ENCODE measurements at places on chromosomes 3 and 15.
A peak's percentile ranks its signal among the peaks of the same experiment; 100 is the strongest.

DNA sequence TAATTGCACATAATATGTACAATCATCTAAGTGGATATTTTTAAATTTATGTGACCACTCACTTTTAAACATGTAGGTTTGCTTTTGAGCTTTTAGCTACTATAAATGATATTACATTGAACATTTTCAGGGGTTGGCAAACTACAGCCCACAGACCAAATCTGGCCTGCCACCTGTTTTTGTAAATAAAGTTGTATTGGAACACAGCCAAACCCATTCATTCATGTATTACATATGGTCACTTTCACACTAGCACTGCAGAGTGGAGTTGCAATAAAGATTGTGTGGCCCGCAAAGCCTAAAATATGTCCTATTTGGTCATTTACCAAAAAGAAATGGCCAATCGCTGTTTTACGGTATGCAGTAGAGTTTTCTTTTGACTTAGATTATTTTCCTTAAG lies 21.2 kb downstream of the CMTM7 start:
- no peak for DNase-seq

DNA sequence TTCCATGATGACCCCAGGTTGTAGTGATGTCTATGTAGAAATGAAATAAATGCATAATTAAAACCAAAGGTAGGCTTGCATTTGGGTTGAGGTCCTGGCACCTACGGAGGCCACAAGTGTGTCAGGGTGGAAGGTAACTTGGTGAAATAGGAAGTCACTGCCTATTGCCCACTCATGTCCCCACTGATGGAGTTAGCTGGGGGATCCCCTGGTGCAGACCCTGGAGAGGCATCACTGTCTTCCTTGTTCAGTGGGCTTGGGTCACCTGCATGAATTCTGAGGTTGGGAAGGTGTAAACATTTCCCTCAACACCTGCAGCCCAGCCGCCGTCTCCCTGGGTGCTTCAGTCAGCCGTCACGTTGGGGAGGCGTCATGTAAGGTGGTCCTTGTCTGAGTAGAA lies 97.1 kb downstream of the APBA2 start:
- no peak for DNase-seq

- no peak for DNase-seq
Observed at GRCh38 chr3:126345641-126346460, 11.4 kb downstream of the KLF15 start.

DNA sequence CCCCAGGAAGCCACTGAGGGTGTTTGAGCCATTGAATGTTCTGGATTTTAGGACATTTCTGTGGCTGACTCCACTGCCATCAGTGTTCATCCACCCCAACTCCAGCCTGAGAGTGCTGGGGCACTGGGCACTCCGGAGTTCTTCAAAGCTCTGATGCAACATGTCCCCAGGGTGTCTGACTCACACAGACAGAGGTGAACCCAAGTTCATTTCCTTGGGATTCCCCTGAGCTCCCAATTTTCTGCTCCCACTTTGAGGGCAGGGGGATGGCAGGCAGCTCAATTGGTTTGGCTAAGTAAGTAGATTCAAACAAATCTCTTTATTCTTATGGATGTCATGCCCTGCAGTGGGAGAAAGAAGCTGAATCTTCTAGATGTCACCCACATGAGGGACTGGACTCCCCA lies 2.2 kb downstream of the STRA6 start:
- DNase-seq, result no peak

DNA sequence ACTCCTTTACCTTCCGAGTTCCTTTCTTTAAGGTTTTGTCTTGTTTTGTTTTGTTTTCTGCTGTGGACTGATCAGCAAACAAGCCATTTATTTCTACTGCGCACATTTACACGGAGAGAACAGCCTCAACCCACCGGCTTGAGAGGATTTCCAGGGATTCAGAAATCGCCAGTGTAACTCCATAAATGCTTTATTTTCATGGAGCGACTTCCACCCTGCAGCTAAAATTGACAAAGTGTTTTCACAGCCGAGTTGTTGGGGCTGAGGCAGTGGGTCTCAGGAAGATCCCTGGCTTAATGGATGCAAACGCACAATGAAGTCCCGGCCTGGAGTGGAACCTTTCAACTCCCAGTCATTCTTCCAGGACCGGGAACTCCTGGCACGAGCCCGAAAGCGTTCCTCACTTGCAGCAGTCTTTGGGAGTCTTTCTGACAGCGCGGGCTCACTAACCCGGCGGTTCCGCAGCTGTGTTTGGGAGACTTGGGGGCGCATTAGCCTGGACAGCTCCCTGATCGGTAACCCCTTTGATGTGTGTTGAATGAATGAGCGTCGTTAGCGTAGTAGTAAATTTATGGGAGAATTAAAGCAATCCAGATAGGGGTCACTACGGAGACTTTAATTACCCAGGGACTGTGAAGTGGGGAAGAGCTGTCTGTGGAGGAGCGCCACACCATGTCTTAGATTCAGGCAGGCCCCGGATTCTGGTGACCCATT lies 785 bp upstream of the MYRIP start:
- DNase-seq, result no peak

GRCh38 chr15:100596792-100597191 lies 5.2 kb downstream of the LINS1 start:
- DNase-seq, result peak; percentile 89

- no peak for DNase-seq
Observed at GRCh38 chr3:46708401-46709156, 7.4 kb downstream of the TMIE start.

GRCh38 chr3:16484984-16485383 lies 28.5 kb downstream of the RFTN1 start:
- DNase-seq, result no peak

DNA sequence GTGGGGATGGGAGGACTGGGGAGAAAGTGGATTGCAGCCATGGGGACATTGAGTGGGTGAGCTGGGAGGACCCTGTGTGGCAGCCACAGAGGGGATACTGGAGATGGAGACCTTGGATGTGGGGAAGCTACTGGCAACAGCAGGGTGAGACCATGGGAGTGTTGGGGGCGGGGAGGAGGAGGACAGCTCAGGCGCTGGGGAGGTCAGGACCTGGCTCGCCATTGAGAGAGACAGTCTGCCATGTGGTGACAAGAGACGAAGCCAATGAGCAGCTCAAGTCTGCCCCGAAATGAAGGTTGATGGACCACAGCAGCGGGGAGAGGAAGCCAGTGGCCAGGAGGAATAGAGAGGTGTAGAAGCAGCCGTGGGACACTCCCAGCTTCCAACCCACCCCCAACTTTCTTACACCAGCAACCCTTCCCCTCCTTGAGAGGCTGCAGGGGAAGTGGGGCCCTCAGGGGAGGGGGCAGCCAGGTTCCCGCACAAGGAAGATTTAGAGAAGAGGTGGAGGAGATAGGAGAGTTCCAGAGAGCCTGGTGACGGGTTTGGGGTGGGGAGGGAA lies 118.1 kb downstream of the ASB7 start:
- DNase-seq, result no peak

- DNase-seq, result no peak
Observed at GRCh38 chr3:127151251-127151564, 41.7 kb upstream of the PRR23E start.

DNA sequence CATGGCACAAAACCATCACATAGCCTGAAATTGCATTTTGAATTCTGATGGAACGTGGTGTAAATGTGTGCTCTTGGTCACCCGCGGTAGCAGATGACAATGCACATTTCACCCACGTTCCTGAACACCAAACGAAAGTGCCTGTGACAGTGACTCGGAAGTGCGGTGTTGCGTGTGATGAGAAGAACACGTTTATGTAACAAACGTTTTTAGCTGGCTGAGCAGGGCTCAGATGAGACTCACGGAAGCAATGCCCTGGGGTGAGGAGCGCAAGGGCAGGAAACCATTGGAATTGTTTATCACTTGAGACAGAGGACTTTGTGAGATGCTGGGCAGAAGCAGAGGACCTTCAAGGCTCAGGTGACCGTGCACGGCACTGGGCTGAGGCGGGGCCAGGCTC lies 449.2 kb upstream of the CFAP20DC start:
- no peak for DNase-seq

GRCh38 chr3:138845771-138846173 lies 11.0 kb upstream of the PIK3CB start:
- no peak for DNase-seq

DNA sequence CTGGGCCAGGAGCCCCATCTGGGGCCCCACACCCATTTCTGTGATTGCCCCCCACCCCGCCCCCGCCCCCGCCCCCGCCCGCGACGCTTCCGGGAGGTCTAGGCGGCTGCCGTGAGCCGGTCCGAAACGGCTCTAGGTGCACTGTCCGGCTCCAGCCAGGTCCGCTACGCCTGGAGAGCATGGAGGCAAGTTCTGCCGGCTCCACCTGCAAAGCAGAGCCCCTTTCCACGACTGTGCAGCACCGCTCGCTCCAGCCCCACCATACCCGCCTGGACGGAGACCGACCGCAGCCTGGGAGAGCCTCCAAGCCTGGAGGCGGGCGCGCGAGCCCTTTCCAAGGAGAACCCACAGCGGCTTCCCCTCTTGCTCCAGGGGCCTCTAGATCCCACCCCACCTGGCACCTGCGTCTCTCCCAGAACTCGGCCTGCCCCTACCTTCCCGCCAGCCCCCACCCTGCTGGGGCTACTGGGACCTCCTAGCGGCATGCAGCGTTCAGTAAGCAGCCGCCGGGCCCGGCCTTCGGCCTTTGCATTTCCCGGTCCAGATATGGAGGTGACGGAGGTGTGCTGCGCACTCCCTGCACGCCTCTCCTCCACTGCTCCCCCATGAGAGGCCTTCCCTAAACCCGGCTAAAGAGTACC lies 66.2 kb downstream of the KLF13 start:
- DNase-seq, result no peak

GRCh38 chr3:17423786-17424536 lies 318.5 kb downstream of the TBC1D5 start:
- DNase-seq, result no peak

DNA sequence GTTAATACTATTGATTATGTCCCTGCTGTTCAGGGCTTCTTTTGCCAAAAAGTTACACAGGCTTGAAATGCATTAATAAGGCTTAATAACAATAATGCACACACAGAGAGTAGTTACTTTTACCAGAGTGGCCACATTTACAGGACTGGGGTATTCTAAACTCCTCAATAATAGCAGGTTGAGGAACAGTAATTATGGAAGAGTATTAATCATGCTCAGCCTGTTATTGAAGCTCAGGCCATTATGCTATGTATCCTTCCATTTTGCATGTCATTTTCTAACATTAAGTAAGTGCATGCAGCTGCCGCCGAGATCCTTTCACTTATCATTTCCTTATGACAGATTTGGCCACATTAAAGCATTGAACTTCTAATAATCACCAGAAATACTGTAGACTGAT lies 5.7 kb downstream of the ARRDC4 start:
- no peak for DNase-seq

DNA sequence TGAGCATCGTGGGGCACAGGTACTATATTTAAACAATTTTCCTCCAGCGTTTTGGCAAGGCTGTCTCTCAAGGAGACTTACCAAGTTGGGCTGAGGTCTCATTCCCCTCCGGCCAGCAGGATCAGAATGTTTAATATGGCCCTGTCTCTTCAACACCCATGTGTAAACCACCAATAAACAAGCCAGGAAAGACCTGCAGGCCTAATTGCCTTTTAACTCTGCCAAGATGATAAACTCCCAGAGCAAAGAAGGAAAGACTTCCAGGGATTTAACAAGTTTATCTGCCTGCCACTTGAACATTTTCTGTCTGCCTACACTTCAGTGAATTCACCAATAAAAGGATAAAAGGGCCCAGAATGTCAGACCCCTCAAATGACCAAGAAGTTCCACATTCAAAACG lies 130.3 kb upstream of the WNT5A start:
- DNase-seq, result no peak

GRCh38 chr3:43742920-43743319 lies 52.2 kb downstream of the ABHD5 start:
- no peak for DNase-seq

DNA sequence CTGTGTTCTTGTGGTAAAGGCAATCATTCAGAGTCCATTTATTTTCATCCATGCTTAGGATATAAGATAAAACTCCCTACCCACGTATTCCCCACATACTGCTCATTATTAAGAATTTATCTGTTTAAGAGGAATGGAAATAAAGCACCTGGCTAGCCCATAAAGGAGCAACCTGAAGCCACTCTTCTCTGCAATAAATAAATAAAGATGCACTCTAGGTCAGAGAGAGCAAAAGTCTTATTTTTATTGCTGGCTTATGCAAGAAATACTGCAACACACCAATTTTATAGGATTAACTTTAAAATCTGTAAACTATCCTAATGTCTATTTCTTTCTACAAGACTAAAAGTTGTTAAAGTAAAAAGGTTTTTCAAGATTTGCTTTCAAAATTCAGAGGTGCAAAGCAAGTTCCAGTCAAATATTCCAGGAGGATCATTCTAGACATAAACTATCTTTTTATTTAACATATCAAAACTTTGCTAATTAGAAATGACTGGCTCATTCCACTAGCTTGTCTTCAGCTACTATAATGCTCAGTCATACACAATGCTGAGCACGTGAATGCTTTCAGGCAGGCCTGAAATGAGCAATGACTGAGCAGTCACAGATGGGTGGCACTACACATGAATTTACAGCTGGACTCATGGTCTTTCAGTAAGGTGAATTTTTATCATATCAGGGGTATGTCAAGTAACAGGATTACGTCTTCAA lies 7.1 kb downstream of the TJP1 start:
- DNase-seq, result no peak

- DNase-seq, result no peak
Observed at GRCh38 chr3:64053581-64053980, 30.3 kb upstream of the PSMD6 start.

- no peak for DNase-seq
Observed at GRCh38 chr3:190182418-190183043, 61.8 kb upstream of the P3H2 start.

GRCh38 chr3:16704941-16705340 lies 99.7 kb upstream of the DAZL start:
- DNase-seq, result no peak

GRCh38 chr3:50194128-50194902 lies 2.9 kb downstream of the GNAT1 start:
- DNase-seq, result peak; percentile 77

DNA sequence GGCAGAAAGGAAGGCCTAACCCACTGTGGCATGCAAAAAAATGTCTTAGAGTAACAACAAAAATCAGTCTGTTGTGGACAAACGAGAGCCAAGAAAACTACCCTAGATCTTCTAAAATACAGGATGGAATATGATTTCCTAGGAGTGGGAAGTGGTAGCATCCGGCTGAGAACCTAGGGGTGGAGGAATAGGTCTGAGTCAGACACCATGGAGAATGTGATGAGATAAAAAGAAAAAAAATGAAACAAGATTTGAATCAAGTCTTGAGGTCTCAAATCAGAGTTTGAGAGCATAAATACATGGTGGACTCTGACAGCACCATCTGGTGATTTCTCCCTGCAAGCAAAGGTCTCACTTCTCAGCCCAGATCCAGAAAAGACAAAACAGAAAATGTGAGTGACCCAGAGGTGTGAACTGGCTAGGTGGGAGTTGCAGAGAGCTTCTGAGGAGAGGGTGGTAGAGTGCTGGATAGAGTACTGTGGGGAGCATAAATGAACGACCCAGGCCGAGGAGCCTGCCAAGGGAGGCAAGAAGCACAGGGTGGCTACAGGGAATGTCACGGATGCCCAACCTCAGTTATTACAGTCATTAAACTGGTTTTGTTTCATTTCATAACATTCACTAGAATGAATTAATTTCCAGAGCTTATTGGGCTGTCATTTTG lies 27.6 kb upstream of the VEPH1 start:
- no peak for DNase-seq

GRCh38 chr3:122893282-122893681 lies 98.4 kb downstream of the SLC49A4 start:
- no peak for DNase-seq

- no peak for DNase-seq
Observed at GRCh38 chr3:195834675-195835583, 23.2 kb upstream of the MUC4 start.

Data from stimulated activated CD8-positive, alpha-beta memory T cell treated with anti-CD3 and anti-CD28 coated beads, Interleukin-2, amount 100 ng/mL, for 1 hour (primary cell).